Neural crest cell (in vitro differentiated cells): ENCODE measurements at places on chromosomes 12 and 14. TPM values are rescaled to one million over a fixed set of nuclear protein-coding genes. Genes with fewer than 3 reads are reported as not detected.

Gene INSM2
- total RNA-seq, result 0.09 TPM in 1 of 2 replicates, not detected in the other

Gene PRH2
- not detected in 2 replicates for total RNA-seq

Gene ALDH2
- 62.8 and 65.9 TPM in 2 replicates for total RNA-seq

Gene ASPG
- total RNA-seq, result not detected in 2 replicates

GRCh38 chr14:49703965-49704364 lies 11.0 kb downstream of the KLHDC1 start:
- no peaks in the 10 kb centered on the region for H3K27me3 ChIP-seq
- no peak overlapping the region for H3K27ac ChIP-seq
- DNase-seq, result no peak
- H3K4me3 ChIP-seq, result no peak overlapping the region
- H3K36me3 ChIP-seq, result peaks cover 2% of the 10 kb centered on the region

DNA sequence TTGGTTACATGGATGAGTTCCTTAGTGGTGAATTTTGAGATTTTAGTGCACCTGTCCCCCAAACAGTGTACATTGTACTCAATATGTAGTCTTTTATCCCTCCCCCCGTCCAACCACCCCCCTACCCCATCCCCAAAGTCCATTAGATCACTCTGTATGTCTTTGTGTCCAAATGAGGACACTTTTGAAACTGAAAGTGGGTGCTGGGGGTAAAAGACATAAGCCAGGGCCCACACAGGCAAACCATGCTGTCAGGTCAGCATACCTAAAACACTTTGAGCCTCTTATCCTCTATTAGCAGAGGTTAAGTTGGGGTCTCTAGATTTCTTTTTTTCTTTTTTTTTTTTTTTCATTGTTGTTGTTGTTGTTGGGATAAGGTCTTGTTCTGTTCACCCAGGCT lies 31.3 kb upstream of the KICS2 start:
- H3K4me1 ChIP-seq, result no peaks in the 10 kb centered on the region
- no peak for DNase-seq
- H3K4me3 ChIP-seq, result no peak overlapping the region
- no peak overlapping the region for H3K27ac ChIP-seq
- H3K36me3 ChIP-seq, result no peaks in the 10 kb centered on the region
- H3K27me3 ChIP-seq, result no peaks in the 10 kb centered on the region

- no peak overlapping the region for H3K4me3 ChIP-seq
- peaks cover 12% of the 10 kb centered on the region for H3K27me3 ChIP-seq
- DNase-seq, result no peak
Measured at GRCh38 chr14:64806202-64806861, 73.4 kb downstream of the SPTB start.

GRCh38 chr12:97363693-97364092 lies 98.9 kb upstream of the RMST start:
- no peak for DNase-seq
- no peaks in the 10 kb centered on the region for H3K27me3 ChIP-seq
- no peak overlapping the region for H3K4me3 ChIP-seq
- no peaks in the 10 kb centered on the region for H3K36me3 ChIP-seq

DNA sequence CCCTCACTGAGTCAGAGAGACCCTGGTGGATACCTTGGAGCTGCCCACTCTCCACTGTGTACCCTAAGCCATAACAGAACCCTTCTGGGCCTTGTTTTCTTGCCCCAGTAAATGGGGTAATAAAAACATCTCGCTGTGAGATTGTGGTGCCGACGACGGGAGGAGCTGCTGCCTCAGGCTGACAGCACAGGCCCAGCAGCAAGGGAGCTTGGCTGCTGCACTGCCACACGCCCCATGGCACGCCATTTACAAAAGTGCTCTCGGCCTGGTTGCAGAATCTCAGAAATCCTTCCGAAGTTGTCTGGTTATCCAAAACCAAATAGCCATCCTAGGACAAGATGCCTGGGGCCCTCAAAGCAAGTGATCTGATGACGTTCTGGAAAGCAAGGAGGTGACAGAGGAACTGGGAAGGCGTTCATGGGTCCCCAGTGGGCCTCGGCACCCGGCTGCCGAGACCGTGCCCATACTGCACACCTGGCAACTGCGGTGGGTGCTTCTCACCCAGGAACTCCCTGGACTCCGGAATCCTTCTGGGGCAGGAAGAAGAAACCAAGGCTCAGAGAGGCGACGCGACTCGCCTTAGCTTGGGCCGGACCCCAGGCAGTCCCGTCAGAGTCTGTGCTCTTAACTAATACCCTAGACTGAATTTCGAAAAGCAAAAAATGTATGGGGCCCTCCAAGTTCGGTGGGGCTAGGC lies 26.7 kb downstream of the CHGA start:
- no peak overlapping the region for H3K27ac ChIP-seq
- no peak for DNase-seq
- peaks cover 4% of the 10 kb centered on the region for H3K4me1 ChIP-seq
- no peaks in the 10 kb centered on the region for H3K27me3 ChIP-seq
- no peak overlapping the region for H3K4me3 ChIP-seq

DNA sequence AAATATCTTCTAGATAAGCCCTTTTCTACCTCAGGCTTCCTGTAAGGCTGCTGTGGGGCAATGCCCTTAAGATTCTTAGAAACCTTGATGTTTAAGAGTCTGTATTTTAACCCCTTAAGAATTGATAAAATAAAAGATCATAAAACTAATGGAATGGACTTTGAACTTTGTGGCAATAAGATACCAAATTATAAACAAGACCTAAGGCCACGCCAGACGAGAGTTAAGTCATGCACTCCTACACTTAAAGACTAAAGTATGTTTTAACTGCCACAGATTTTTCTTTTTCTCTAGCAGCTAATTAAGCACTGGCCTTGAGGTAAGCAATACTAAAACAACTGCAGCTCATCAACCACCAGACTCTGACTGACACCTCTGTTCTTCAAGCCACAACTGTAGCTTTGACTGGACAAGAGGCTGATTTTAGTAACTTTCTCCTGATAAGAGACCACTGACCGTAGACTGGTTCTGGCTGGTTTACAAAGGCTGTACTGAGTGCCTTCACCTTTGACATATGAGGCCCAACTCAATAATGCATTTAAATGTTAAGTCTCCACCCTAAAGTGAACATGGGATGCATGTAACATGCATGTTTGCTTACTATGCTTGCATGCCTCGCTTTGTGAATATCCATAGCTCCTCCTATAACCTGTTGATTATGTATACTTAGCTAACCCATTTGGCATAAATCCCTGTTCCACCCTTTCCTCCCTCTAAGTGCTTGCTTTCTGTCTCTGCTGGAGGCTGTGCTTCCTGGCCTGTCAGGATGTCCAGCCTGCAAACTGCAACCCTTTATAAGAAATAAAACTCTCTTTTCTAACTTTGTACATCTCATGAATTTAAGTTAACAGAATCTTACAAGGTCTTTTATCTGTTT lies 71.9 kb downstream of the KLHL28 start:
- no peak overlapping the region for H3K4me3 ChIP-seq
- H3K27ac ChIP-seq, result no peak overlapping the region
- no peaks in the 10 kb centered on the region for H3K27me3 ChIP-seq
- H3K36me3 ChIP-seq, result peaks cover 2% of the 10 kb centered on the region
- peaks cover 5% of the 10 kb centered on the region for H3K4me1 ChIP-seq

GRCh38 chr12:17015501-17015900 lies 409.5 kb upstream of the LMO3 start:
- no peaks in the 10 kb centered on the region for H3K36me3 ChIP-seq
- DNase-seq, result no peak
- no peak overlapping the region for H3K4me3 ChIP-seq
- peaks cover 2% of the 10 kb centered on the region for H3K4me1 ChIP-seq
- H3K27me3 ChIP-seq, result no peaks in the 10 kb centered on the region

GRCh38 chr14:100575266-100575995 lies 11.8 kb downstream of the BEGAIN start:
- DNase-seq, result no peak
- peaks cover 23% of the 10 kb centered on the region for H3K27me3 ChIP-seq
- H3K4me1 ChIP-seq, result peaks cover 17% of the 10 kb centered on the region
- H3K4me3 ChIP-seq, result no peak overlapping the region
- no peaks in the 10 kb centered on the region for H3K36me3 ChIP-seq

GRCh38 chr12:42564556-42564955 lies 25.0 kb downstream of the PRICKLE1 start:
- peaks cover 25% of the 10 kb centered on the region for H3K4me1 ChIP-seq
- no peaks in the 10 kb centered on the region for H3K27me3 ChIP-seq
- H3K27ac ChIP-seq, result no peak overlapping the region
- no peaks in the 10 kb centered on the region for H3K36me3 ChIP-seq
- no peak for DNase-seq
